ENCODE measurements at places on chromosomes 1 and 21.

DNA sequence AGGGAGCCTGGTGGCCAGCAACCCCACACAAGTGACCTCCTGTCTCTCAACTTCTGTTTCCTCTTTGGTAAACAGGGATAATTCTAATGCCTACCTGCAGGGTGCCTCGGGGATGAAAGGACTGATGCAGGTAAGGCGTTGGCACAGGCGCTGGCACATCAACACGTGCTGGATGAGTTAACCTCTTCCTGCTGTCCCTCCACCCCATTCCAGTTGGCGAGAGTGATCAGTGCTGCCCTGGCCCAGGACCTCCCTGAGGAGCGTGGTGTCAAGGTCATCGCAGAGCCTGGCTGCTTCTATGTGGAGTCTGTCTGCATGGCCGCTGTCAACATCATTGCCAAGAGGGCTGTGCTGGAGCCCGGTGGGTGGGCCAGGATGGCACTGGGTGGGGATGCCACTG lies 69.1 kb upstream of the TINAGL1 start:
- DNase-seq, result no peak

DNA sequence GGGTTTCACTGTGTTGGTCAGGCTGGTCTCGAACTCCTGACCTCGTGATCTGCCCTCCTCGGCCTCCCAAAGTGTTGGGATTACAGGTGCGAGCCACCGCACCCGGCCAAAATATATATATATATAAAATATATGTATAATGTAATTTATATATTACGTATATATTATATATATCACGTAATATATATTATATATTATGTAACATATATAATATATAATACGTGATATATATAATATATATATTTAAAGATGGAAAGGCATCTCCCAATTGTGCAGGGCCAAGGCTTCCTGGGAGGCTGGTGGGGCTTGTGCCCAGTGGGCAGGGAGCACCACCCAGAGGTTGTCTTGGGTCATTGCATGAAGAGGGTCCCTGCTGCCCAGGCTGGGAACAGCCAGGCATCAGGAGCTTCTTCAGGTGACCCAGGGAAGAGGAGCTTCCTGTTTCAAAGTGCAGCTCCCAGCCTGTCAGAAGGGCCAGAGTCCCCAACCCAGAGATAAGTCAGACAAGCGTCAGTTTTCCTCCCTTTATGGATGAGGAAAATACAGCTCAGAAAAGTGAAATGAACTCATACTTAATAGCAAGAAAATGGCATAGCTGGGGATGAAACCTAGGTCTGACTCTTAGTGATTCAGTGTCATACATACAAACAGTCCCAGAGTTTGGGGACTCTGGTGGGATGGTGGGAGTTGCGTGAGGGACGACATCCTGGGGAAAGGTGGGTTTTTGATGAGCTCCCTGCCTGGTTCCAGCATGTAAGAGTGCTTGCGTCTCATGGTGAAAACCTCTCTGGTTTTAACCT lies 12.0 kb downstream of the UBE2Q1 start:
- DNase-seq, result peak; percentile 20

DNA sequence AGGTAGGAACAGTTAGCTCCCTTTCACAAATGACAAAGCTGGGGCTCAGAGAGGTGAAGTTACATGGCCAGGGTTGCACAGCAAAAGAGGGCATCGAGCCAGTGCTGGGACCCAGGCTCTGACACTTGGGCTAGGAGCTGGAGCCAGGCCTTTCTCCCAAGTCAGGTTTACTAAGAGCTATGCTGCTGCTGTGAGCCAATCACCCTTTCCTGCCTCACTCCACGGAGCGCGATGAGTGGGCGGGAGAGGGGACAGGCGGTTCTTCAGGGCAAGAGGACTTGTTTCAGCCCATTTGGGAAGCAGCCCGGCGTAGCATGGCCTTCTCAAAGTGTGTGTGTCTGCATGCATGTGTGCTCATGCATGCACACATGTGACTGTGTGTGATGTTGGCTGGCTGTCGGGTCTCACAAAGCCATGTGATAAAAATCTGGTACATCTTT lies 10.6 kb downstream of the ID3 start:
- DNase-seq, result no peak

DNA sequence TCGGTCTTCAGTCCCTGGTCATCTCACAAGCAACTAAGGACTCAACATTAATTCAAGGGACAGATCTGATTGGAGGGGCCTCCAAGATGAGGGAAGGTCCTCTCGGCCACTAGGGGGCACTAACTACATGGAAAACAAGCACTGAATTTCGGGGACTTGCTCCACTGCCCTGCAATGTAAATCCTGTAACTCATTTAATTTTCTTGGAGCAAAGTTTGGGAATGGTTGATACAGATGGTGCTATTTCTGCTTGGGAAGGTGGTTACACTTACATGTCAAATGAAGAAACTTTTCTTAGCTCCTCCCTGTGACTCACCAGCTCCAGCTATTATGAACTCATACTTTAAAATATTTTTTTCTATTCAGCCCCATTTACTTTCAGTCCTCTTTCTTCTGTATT lies 97.4 kb upstream of the KCNJ15 start:
- peak; percentile 67 for DNase-seq

DNA sequence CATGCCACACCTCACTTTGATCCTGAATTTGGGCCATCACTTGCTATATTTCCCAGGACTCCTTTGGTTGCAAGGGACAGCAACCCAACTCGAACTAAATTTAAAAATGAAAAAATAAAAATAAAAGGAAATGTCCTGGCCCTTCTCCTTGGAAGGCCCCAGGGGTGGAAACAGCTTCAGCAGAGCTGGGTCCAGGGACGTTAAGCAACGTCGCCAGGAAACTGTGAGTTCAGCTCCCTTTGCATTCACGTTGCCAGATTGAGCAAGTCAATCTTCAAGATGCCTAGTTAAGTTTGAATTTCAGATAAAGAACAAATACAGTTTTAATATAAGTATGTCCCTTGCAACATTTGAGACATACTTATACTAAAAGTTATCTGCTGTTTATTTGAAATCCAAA lies 14.6 kb upstream of the SPSB1 start:
- DNase-seq, result no peak

DNA sequence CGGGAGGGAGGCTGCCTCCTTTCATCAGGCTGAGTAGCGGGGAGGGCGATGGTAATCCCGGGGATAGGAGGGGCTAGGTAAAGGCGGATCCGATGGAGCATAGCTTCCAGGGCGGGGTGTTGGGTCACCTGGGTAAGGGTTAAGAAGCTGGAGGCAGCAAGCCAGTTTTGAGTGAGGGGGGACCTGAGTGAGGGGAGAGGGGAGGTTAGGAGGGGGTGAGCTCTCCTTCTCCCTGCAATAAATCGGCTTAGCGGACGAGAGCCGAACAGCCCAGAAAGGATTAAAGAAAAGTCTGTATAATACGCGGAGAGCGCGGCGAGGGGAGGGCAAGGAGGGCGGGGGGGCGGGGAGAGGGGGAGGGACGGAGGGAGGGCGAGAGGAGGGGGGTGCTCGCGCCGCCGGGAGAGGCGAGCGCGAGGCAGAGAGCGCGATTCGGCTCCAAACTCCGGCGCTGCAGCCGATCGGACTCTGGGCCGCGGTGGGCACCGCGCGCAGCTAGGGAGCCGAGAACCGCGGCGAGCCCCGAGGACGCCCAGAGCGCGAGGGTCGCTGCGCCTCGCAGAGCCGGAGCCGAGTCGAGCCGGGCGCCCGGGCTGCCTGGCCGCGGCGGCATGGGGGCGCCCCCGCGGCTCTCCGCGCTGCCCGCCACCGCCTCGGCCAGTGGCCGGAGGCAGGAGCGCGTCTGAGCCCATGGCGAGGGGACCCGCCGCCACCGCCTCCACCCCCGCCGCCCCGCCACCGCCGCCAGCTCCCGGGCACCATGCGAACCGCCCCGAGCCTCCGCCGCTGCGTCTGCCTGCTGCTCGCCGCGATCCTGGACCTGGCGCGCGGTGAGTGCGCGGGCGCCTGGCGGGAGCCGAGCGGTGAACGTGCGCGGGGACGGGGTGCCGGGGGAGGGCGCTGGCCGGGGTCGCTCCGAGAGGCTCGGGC lies at the start of gene IGSF21:
Gene IGSF21 (plus strand): TSS at position 430 of the 930 bp plus-strand sequence. CDS start 331 bp downstream, at position 761.
- DNase-seq, result no peak

GRCh38 chr1:44655609-44656008 lies 18.7 kb downstream of the TMEM53 start:
- DNase-seq, result no peak

GRCh38 chr21:36323032-36323431 lies 3.0 kb downstream of the MORC3 start:
- peak; percentile 21 for DNase-seq

- DNase-seq, result no peak
Observed at GRCh38 chr1:157725221-157725577, 24.6 kb upstream of the FCRL3 start.

DNA sequence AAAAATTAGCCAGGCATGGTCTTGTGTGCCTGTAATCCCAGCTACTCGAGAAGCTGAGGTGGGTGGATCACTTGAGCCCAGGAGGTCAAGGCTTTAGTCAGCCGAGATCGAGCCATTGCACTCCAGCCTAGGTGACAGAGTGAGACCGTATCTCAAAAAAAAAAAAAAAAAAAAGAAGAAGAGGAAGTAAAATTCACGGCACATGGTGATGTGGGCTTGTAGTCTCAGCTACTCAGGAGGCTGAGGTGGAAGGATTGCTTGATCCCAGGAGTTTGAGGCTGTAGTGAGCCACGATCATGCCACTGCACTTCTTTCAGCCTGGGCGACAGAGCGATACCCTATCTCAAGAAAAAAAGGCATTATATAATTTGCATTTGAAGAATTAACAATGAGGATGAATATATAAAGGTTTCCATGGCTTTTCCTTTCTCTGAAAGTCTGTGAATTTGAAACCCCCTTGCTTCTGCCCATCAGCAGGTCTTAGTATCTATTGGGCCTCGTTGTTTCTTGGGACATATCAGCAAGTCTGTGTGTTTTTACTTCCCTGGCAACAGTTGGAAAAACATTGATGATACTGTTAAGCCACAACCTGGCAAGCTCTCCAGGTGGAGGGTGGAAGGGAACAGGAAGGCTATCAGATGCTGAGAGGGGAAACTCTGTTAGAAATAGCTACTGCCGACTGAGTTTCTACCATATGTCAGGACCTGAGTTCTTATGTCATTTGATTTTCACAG lies 4.6 kb upstream of the PLA2G2D start:
- no peak for DNase-seq

DNA sequence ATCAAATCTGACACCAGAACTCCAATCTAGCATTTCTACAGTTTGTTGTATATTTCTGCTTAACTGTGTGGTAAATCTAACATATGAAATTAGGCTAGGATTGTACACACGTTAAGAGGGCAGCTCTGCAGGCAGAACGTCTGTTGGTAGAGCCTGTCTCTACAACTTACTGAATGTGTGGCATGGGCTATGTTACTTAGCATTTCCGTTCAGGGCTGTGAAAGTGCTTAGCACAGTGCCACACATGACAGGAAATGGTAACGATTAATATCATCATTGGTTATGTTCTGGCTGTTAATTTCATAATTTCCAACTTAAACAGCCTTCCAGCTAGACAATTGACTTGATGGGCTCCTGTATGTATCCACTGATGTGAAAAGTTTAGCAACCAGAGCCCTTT lies 9.6 kb upstream of the C8B start:
- no peak for DNase-seq

DNA sequence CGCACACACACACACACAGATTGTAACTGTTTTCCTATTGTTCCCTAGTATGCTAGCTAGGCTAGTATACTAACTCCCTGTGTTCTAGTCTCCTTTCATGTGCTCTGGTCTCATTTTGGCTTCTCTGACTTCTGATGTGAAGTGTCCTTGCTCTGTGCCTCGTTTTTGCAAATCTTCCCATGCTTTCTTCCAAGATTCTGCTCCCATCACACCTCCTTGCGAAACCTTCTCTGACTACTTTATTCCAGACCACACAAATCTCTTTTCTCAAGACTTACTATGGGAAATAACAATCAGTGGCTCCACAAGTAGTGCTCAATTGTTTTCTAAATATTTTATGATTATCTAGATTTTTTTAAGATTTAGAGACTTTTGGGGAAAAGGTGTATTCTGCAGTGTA lies 10.3 kb downstream of the PRRX1 start:
- DNase-seq, result no peak

DNA sequence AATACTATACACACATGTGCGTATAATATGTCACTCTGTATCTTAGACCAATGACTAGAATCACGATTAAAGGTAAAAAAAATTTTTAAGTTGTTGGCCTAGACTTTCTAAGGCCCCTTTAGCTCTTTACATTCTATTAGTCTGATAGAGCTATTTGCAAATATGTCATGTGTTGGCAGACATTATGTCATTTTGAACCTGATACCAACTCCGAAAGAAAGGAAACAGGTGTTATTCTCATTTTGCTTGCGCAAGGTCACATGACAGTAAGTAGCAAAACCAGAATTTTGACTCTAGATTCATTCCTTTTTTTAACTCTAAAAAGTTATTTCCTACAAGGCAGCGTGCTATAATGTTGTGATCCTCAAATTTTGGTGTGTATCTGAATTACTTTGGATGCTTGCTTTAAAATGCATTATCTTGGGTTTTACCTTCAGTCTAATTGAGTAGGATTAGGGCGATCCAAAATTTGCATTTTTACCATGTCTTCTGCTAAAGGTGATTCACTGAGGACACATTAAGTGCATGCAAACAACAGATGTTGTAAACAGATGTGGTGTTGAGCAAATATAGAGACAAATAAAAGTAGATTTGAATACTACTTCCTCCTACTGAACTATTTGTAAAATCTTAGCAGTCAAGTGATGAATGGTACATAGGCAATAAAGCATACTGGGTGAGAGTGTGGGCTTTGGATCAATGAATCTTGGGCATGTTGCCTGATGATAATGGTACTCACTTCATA lies 63.5 kb upstream of the KIAA1614 start:
- DNase-seq, result no peak

- DNase-seq, result peak; percentile 89
Observed at GRCh38 chr1:201302163-201303152, 19.2 kb downstream of the PKP1 start.

- no peak for DNase-seq
Observed at GRCh38 chr1:58735586-58735985, 35.7 kb upstream of the MYSM1 start.

DNA sequence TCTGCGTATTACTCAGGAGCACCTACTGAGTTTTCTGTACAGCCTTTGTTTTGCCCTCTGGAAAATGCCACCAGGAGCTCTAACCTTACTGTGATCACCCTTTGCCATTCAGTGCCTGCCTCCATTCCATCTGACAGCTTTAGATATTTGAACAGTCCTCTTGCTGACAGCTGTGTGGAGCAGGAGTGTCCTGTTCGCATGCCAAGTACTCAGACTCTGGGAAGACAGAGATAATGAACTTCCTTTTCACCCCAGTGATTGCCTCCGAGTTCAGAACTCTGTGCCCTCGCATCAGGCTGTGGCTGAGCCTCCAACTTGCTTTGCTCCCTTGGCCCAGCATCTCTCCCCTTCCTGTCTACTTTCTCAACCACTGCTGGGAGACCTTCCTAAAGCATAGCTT lies 74.0 kb downstream of the CACNA1E start:
- DNase-seq, result no peak

DNA sequence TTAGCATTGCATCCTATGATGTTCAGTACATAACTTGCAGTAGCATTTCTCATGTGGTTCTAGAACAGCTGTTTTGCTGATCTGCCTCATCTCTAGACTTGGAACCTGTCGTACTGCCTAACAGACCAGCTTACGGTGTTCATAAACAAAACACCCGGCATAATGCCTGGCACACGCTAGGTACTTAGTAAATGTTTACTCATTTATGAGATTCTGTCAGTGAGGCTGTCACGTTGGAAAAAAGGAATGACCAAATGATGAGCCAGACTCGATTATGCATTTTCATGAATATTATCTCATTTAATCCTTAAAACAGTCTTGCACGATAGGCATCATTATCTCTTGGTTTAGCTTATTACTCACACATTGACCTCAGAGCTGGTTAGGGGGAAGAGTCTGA lies 46.4 kb downstream of the CACHD1 start:
- peak; percentile 63 for DNase-seq

Measured in foreskin keratinocyte (primary cell).